T-helper 17 cell (primary cell): ENCODE measurements at places on chromosomes 12 and 14. TPM values are rescaled to one million over a fixed set of nuclear protein-coding genes. Genes with fewer than 3 reads are reported as not detected.

- H3K4me1 ChIP-seq: no peaks in the 10 kb centered on the region
- H3K27me3 ChIP-seq: peaks cover 41% of the 10 kb centered on the region
- no peak overlapping the region for H3K27ac ChIP-seq
- no peaks in the 10 kb centered on the region for H3K36me3 ChIP-seq
- H3K4me3 ChIP-seq: no peak overlapping the region
These were observed 20.0 kb downstream of the RHOJ start for GRCh38 chr14:63224196-63224595.

GRCh38 chr14:77866932-77867331 is 67.0 kb downstream of the ADCK1 start:
- no peak overlapping the region for H3K27ac ChIP-seq
- no peak overlapping the region for H3K4me3 ChIP-seq
- H3K27me3 ChIP-seq: no peaks in the 10 kb centered on the region
- H3K36me3 ChIP-seq: peaks cover 5% of the 10 kb centered on the region

DNA sequence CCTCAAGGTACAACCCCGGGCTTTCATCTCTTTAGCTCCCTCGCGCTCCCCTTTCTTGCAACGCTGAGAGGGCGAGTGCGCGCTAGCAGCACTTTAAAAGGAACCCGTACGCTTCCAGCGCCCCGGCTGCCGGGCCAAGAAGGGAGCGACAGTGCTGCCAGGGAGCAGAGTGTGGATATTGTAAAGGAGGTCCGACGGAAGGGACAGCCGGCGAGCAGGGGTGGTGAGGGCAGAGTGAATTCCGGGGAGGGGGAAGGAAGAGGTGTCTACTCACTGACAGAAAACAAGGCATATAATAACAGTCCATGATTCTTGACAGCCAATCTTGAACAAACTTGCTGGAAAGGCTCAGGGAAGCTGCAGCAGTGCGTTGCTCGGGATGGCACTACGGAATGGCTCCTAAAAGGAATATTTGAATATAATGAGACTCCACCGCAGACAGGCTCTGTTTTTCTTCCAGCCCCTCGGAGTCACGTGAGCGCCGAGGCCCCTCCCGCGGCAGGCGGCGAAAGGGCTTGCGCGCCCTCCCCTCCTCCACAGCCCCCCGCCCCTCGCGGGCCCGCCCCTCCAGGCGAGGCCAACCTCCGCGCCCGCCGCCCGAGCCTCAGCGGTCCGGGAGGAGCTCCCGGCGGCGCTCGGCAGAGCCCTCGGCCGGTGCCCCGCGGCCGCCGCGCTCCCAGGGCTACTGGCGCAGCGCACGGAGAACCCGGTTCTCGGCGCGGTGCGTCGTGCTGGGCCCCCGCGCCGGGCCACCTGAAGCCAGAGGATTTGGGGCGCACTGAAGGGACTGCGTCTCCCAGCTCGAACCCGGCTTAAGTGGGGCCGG is 3.4 kb downstream of the BMP4 start:
- no peak overlapping the region for H3K27ac ChIP-seq
- H3K4me3 ChIP-seq: peak overlapping the region; percentile 90
- no peak for DNase-seq
- H3K27me3 ChIP-seq: peaks cover 77% of the 10 kb centered on the region
- peaks cover 4% of the 10 kb centered on the region for H3K36me3 ChIP-seq

Gene SNAPC1
- 3.3 TPM for total RNA-seq
